Aorta (tissue), 5 donors: ENCODE measurements at places on chromosomes 5 and 9. TPM values are rescaled to one million over a fixed set of nuclear protein-coding genes. Genes with fewer than 3 reads are reported as not detected.

- DNase-seq: no peak
Measured at GRCh38 chr5:116577064-116577788, 2.6 kb upstream of the SEMA6A start.

DNA sequence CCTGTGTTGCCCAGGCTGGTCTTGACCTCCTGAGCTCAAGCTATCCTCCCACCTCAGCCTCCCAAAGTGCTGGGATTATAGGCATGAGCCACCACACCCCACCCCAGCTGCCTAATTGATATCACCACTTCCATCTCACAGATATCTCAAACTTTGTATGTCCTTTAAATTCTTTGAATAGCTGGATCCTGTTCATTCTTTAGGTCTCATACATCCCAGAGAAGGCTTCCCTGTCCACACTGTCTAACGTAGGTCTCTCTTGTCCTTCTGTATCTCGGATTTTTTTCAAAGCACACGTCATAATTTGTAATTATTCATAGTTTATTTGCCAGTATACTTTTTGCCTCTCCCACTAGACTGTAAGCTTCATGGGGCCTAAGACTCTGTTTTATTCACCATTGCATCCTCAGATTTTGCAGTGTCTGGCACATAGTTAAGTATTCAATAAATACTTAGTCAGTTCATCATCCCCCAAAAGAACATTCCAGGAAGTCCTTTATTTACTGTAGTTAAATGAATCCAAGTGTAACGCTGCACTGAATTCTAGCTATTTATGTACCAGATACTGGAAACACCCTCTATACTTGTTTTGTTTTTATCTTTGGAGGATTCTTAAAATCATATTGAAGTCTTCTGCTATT, 10.5 kb downstream of the ARSK start:
- DNase-seq: no peak

DNA sequence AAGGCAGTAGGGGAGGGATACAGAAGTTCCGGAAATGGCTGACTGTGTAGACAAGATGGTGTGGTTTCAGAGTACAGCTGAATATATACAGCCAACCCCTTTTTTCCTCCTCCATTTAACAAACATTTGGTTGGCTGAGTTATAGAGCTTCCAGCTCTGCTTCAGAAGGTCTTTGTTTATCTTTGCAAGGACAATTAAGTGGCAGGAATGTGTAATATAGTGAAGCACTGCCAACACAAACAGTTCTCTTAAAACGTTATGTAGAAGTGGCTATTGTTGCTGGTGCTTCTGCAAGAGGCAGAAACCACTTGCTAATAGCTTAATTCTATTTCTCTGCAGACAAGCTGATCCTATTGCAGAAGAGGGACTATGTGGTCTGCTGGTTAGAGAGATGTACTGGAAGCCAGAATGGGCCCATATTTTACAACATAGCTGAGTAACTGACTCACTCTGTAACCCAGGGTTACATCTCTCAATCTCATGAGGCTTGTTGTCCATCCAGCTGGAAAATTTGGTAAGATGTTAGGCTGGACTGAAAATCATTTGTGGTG, 62.7 kb upstream of the OSMR start:
- DNase-seq: no peak

- no peak for DNase-seq
Measured at GRCh38 chr5:87266914-87267573, 639 bp upstream of the RASA1 start.

- no peak for DNase-seq
Measured at GRCh38 chr5:129652349-129653056, 95.4 kb upstream of the MINAR2 start.

- DNase-seq: no peak
Measured at GRCh38 chr5:55817030-55817429, 34.1 kb upstream of the IL31RA start.

DNA sequence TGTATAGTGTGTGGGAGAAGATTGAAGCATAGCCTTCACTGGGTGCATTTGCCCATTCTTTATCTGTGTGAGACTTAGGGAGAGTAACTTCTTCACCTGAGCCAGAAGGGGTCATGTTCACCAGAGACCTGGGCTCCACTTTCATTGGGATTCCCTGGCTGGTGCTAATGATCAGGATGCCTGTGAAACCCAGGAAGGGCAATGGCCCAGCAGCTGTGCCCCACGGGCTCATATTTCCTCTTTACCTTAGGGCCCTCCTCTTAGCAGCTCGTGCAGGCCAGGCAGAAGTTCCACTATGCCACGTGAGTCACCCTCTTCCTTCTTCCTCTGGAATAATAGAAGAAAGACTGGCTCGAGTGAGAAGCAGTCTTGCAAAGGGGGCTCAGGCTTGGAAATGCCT, 5.0 kb downstream of the PPARGC1B start:
- DNase-seq: no peak

GRCh38 chr9:26231391-26231790, 553.1 kb upstream of the TUSC1 start:
- no peak for DNase-seq

- peak; percentile 77 for DNase-seq
Measured at GRCh38 chr9:15306068-15306756, 804 bp downstream of the TTC39B start.

DNA sequence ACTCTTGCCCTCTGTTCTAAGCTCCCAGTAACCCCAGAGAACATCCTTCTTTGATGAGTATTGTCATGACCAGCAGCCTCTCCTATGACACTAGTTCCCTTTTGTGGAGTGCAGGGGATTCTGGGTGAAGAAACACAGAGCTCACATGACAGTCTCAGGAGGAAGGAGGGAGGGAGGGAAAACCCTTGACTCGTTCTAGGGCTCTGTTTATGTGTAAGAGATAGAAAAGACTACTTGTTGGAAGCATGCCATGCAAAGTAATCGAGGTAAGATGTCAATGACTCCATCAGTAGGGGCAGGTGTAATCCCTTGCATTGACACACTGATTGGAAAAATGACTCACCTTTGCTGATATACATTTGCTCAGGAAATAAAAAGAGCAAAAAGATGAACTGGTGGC, 190.2 kb upstream of the ELL2 start:
- DNase-seq: no peak

- no peak for DNase-seq
Measured at GRCh38 chr5:43997647-43998272, 391.5 kb downstream of the FGF10 start.

Gene WNT8A
- not detected for total RNA-seq

Gene ABLIM3
- total RNA-seq: 44.4 TPM

Gene PPP3R2
- total RNA-seq: not detected

Gene CCL27
- total RNA-seq: not detected

Gene IGFBPL1
- total RNA-seq: 27.8 TPM

Gene TSSK1B
- not detected for total RNA-seq
